ENCODE measurements at places on chromosomes 6 and 20. TPM values are rescaled to one million over a fixed set of nuclear protein-coding genes. Genes with fewer than 3 reads are reported as not detected.

DNA sequence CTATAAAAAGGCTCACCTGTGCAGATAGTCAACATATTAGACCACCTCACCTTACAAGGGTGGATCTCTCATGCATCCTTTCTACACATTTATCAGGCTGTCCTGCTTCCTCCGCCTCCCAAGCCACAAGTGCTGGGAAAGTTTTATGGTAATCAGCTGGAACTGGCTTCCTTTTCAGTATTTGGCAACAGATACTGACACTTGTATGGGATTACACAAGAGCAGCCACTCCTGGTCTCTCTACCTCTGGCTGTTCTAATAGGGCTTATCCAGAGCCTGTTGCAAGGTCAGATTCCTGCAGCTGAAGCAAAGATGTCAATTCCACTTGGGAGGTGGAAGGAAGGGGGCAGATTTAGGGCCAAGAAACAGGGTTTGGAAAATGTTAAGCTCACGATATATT, 503 bp upstream of the GPLD1 start:
- no peak overlapping the region for H3K27ac ChIP-seq
- peaks cover 2% of the 10 kb centered on the region for H3K27me3 ChIP-seq

GRCh38 chr20:41776421-41776820, 158.2 kb upstream of the CHD6 start:
- H3K27ac ChIP-seq = no peak overlapping the region
- H3K27me3 ChIP-seq = no peaks in the 10 kb centered on the region
- no peaks in the 10 kb centered on the region for H3K4me1 ChIP-seq
- H3K4me3 ChIP-seq = no peak overlapping the region
- DNase-seq = no peak
- H3K36me3 ChIP-seq = no peaks in the 10 kb centered on the region

DNA sequence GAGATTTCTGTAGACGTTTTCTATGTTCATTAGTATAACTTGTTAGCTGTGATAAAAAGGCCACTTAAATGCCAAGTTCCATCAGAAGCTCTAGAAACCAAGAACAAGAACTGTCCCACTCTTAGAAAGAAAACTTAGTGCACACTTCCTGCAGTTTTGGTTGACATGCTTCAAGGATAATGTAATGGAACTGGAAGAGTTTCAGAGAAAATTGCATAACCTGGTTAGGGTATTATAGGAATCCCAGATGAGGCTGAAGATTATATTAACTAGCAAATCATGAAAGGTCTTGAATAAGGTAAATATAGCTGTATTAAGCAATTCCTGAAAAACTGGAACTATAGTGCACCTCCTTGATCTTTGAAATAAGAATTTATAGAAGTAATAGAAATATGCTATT, 1.8 kb upstream of the PHACTR2 start:
- no peaks in the 10 kb centered on the region for H3K36me3 ChIP-seq
- no peak overlapping the region for H3K4me3 ChIP-seq
- DNase-seq = no peak
- H3K27ac ChIP-seq = no peak overlapping the region

Gene SLC17A1
- polyA plus RNA-seq = not detected

Gene WFDC2
- polyA plus RNA-seq = not detected

Gene RBPJL
- not detected for polyA plus RNA-seq
